NCI-H524 treated with DMSO at 0.1 percent for 48 hours (cell line): ENCODE measurements at places on chromosomes 1 and 21.

DNA sequence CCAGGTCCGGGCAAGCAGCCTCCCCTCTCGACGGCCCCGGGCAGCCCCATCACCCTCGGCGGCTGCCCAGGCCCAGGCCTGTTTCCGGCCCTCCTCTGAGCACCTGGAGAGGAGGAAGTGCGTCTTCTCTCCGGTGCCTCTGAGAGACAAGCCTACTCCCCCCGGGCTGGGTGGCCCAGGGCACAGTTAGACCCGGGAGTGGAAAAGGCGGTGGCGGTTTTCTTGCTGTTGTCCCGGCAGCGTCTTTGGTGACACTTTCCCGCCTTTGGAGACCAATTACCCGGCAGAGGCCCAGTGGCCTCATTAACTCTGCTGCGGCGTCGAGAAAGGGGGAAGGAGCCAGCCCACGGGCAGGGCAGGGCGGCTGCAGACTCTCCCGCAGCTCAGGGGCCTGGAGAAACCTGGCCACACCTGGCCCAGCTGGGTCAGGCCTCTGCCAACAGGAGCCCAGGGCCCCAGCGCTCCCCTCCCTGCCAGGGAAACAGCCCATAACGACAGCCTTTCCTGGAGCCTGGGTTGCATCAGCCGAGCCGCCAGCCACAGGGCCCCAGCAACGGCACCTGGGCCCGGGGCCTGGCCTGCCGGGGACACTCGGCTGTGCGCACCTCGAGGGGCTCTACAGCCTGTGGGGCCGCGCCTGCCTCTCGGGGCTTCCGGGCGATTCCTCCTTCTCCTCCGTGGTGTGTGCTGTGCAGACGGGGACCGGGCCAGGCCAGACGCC is 28.4 kb upstream of the C1orf159 start:
- no peak for DNase-seq

DNA sequence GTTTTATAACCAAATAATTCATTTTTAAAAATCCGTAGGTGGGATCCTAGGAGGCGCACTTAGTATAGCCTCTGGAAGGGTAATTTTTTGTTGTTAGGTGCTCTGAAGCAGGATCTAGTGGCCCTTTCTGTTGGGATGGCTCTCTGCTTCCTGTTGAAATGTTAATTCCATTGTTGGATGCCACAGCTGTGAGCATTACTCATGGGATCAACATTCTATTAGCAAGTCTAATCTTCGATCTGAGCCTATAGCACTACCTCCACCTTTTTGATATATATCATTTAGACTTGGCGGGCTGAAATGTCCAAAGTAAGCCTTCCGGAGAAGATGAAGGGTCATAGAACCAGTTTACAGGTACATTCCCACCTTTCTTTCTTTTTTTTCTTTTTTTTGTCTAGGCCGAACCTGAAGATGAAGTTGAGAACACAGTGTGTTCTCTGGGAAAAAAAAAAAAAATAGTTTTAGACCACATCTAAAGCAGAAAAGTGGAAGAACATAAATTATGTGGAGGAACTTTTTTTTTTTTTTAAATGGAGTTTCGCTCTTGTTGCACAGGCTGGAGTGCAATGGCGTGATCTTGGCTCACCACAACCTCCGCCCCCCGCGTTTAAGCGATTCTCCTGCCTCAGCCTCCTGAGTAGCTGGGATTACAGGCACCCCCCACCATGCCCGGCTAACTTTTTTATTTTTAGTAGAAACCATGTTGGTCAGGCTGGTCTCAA is 1.4 kb downstream of the CXADR start:
- no peak for DNase-seq

GRCh38 chr1:160647329-160647720 is 481 bp upstream of the SLAMF1 start:
- DNase-seq = no peak

- no peak for DNase-seq
These were observed 7.1 kb upstream of the ZNF496 start for GRCh38 chr1:247338723-247339275.

- no peak for DNase-seq
These were observed 43.9 kb downstream of the NAV1 start for GRCh38 chr1:201582705-201583442.

DNA sequence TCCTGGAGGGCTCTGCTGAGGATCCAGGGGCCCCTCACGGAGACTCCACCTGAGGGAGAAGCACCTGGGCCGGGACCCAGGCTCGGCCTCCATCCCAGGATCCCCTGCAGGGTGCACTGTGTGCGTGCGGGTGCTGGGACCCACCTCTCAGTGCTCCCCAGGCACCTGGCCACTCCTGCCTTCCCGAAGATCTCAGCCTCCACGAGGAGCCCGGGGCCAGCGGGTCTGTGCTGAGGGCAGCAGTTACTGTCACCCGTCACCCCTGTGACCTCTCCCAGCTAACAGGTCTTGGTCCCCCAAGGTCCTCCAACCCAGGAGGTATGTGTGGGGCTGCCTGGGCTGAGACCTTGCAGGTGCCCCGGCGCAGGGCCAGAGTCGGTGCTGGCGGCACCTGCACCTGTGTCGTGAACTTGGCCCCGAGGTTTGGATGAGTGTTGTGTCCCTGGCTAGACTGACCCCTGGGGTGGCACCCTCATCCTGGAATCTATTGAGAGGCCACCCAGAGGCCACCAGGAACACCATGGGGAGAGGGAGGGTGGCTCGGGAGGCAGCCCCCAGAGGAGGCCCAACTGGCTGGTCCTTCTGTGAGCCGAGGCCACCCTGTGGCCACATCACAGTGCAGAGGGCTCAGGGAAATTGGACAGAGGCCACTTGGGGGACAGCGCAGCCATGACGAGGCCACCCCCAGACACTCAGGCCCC is 17.7 kb downstream of the MORN1 start:
- no peak for DNase-seq

- no peak for DNase-seq
These were observed 25.6 kb upstream of the TMCO2 start for GRCh38 chr1:40221977-40222772.

- DNase-seq = no peak
These were observed 4.6 kb downstream of the IFFO2 start for GRCh38 chr1:18951818-18952391.

GRCh38 chr1:21804536-21804935 is 7.5 kb upstream of the LDLRAD2 start:
- no peak for DNase-seq

GRCh38 chr1:208895820-208896219 is 651.6 kb upstream of the PLXNA2 start:
- DNase-seq = no peak

DNA sequence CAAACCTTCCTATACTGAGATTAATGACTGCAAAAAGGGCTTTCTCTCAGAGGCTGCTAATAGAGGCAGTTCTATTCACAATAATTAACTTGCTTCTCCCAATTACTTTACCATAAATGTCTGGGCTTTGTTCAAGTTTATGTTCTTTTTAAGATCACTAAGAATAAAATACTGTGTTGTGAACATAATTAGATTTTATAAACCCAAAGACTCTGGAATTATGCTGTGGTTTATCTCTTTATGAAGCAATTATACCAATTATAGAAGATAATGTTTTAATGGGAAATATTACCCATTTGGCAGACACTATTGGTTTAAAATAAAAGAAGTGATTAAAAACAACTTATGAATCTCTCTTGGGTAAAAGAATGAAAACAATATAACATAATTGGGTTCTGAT is 43.5 kb upstream of the IL12RB2 start:
- no peak for DNase-seq

- DNase-seq = no peak
These were observed 704 bp downstream of the ALG6 start for GRCh38 chr1:63368131-63368530.

DNA sequence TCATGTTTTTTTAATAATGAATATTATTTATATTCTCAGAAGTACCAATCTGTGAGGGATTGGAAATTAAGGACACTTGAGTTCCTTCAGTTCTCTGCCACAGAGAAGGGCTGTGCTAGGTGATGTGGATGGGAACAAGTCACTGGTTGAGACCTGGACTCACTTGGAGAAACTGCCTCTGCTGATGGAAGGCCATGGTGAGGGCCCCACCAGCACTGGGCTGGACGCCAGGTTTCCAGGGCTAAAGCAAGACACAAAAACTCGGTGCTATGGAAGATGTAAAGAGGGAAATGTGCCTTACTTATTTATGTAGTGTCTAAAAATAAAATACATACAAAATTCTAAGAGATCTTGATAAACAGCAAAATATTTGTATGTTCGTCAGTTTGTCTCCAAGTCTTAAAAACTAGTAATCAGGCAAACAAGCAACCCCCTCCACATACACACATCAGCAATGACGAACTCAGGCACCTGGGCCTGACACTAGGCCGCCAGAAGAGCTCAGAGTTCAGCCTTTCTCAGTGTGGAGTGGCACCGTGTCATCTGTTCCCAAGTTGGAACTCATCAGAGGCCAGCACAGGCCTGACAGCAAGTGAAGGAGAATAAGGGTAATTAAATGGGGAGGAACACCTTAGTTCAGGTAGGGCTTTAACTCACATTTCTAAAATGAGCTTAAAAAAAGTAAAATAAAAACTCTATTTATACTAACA is 19.6 kb downstream of the SIPA1L2 start:
- no peak for DNase-seq
